ENCODE measurements at places on chromosomes 12 and 14. TPM values are rescaled to one million over a fixed set of nuclear protein-coding genes. Genes with fewer than 3 reads are reported as not detected.

- H3K4me1 ChIP-seq, result peaks cover 11% of the 10 kb centered on the region
- no peak overlapping the region for H3K4me3 ChIP-seq
These were observed 61.6 kb downstream of the SH2B3 start for GRCh38 chr12:111467092-111467856.

DNA sequence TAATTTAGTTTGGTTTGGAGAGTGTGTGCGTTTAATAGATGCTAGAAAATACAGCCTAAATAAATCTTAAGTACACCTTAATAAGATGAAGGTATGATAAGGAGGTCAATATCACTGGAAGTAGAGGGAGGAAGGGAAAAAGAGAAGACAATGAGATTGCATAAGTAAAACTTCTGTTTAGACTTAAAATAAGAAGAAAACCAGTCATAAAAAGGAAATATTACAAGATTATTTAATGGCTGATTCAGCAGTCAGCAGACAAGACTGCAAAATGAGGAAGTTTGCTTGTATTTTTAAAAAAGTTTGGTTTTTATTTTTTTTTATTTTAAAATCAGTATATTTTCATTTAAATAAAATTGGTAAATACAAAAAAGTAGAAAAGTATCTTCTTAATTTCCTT lies 3.2 kb downstream of the SLC38A6 start:
- no peaks in the 10 kb centered on the region for H3K36me3 ChIP-seq
- H3K27me3 ChIP-seq, result no peaks in the 10 kb centered on the region
- H3K4me3 ChIP-seq, result no peak overlapping the region
- no peak overlapping the region for H3K27ac ChIP-seq
- no peak for DNase-seq
- peaks cover 21% of the 10 kb centered on the region for H3K4me1 ChIP-seq

DNA sequence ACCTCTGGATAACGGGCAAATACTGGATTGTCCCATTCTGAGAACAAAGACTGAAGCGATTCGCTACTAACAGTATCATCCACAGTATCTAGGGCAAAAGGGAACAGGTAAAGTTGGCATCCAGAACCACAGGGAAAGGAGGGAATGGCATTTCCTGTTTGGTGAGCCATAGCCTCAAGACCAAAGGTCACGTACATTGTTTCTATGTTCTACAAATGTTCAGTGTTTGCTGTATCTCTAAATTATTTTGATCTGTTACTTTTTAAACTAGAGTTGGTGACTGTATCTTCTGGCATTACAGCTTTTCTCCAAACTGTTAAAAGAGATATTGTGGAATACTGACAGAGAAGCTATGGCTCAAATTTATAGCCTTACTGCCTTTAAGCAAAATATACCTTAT lies 9.7 kb downstream of the MLH3 start:
- no peaks in the 10 kb centered on the region for H3K4me1 ChIP-seq
- no peak overlapping the region for H3K4me3 ChIP-seq
- H3K27me3 ChIP-seq, result no peaks in the 10 kb centered on the region
- H3K27ac ChIP-seq, result no peak overlapping the region
- peaks cover 10% of the 10 kb centered on the region for H3K36me3 ChIP-seq

- H3K4me3 ChIP-seq, result no peak overlapping the region
- no peaks in the 10 kb centered on the region for H3K27me3 ChIP-seq
- peak overlapping the region; percentile 61 for H3K27ac ChIP-seq
These were observed 300.2 kb upstream of the PRKD1 start for GRCh38 chr14:30227876-30228275.

DNA sequence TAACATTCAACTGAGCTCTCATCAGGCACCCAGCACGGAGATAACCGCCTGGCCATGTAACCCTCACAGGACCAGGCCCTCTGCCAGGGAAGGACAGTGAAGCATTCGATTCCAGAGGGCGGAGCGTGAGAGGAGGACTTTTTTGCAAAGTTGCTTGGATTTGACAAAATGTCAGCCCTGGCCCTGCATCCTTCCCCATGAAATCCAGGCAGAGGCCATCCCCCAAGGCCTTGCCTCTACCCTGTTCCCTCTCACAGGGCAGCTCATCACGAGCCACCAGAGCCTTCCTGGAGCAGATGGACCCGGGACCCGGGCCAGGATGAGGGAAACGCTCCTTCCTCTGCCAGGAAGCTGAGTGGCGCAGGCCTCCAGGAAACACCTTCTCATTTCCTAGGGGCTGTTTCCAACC lies 17.0 kb downstream of the CAMKK2 start:
- peak overlapping the region; percentile 57 for H3K27ac ChIP-seq
- peaks cover 15% of the 10 kb centered on the region for H3K4me1 ChIP-seq
- peak; percentile 81 for DNase-seq
- H3K36me3 ChIP-seq, result no peaks in the 10 kb centered on the region
- no peaks in the 10 kb centered on the region for H3K27me3 ChIP-seq

- no peak for DNase-seq
- no peak overlapping the region for H3K4me3 ChIP-seq
- H3K27ac ChIP-seq, result no peak overlapping the region
- no peaks in the 10 kb centered on the region for H3K36me3 ChIP-seq
- H3K4me1 ChIP-seq, result no peaks in the 10 kb centered on the region
These were observed 122.5 kb upstream of the COCH start for GRCh38 chr14:30751646-30752416.

CLSTN3 gene
- total RNA-seq, result 11.5 TPM

DNA sequence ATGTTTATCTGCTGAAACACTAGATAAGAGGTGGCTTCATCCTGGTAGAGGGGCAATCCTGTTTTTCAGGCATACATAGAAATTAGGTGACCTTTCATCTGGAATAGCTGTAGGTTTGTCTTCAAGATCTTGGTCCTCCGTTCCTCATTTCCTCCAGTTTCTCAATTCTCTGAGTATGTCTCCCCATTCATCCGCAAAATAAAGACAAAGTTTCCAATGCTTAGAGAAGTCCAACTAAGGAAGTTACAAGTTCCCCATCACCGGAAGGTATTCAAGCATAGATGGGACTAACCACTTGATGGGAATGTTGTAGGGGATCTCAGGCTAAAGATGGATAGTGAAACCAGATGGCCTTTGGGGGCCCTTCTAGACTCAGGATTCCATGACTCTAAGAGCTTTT lies 34.3 kb downstream of the ERG28 start:
- no peaks in the 10 kb centered on the region for H3K4me1 ChIP-seq
- no peak overlapping the region for H3K27ac ChIP-seq
- H3K27me3 ChIP-seq, result no peaks in the 10 kb centered on the region
- H3K4me3 ChIP-seq, result no peak overlapping the region
- DNase-seq, result no peak
- H3K36me3 ChIP-seq, result no peaks in the 10 kb centered on the region

GRCh38 chr14:46819117-46819516 lies 167.5 kb upstream of the RPL10L start:
- no peaks in the 10 kb centered on the region for H3K4me1 ChIP-seq
- no peak for DNase-seq

GRCh38 chr14:24996930-24997725 lies 52.8 kb downstream of the STXBP6 start:
- no peak for DNase-seq
- H3K36me3 ChIP-seq, result no peaks in the 10 kb centered on the region
- no peak overlapping the region for H3K27ac ChIP-seq
- no peaks in the 10 kb centered on the region for H3K27me3 ChIP-seq
- peaks cover 9% of the 10 kb centered on the region for H3K4me1 ChIP-seq

C12orf75 gene
- total RNA-seq, result 2.0 TPM

All from sigmoid colon (tissue), 7 donors.